Stimulated activated CD4-positive, alpha-beta T cell treated with anti-CD3 and anti-CD28 coated beads, TNF-alpha, amount 100 ng/mL, for 4 hours (primary cell): ENCODE measurements at places on chromosomes 1 and 21.

- DNase-seq = no peak
Measured at GRCh38 chr21:36023092-36023480, 37.2 kb downstream of the SETD4 start.

GRCh38 chr1:21206117-21206516, 29.4 kb upstream of the EIF4G3 start:
- DNase-seq = no peak

DNA sequence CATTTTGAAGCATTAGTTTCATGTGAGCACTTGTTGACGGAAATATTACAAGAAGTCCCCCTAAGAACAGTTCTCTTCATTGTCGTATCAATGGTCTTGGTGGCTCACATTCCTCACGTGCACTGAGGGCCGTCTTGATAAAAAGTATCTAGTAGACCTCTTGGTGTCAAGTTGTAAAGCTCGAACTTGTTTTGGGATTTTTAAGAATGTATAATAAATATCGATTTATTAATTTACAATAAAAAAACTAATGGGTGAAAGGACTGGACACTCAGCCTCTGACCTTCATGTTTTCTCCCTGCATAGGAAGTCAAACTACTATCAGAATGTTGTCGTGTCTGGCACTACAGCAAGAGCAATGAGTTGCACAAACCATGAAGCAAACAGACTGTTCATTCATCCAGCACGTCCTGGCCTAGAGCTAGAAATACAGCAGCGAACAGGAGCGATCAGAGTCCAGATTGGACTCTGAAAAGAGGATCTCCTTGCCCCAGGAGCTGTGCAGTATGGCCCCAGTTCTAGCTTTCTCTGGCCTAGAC, 319.2 kb downstream of the SMYD3 start:
- DNase-seq = no peak

DNA sequence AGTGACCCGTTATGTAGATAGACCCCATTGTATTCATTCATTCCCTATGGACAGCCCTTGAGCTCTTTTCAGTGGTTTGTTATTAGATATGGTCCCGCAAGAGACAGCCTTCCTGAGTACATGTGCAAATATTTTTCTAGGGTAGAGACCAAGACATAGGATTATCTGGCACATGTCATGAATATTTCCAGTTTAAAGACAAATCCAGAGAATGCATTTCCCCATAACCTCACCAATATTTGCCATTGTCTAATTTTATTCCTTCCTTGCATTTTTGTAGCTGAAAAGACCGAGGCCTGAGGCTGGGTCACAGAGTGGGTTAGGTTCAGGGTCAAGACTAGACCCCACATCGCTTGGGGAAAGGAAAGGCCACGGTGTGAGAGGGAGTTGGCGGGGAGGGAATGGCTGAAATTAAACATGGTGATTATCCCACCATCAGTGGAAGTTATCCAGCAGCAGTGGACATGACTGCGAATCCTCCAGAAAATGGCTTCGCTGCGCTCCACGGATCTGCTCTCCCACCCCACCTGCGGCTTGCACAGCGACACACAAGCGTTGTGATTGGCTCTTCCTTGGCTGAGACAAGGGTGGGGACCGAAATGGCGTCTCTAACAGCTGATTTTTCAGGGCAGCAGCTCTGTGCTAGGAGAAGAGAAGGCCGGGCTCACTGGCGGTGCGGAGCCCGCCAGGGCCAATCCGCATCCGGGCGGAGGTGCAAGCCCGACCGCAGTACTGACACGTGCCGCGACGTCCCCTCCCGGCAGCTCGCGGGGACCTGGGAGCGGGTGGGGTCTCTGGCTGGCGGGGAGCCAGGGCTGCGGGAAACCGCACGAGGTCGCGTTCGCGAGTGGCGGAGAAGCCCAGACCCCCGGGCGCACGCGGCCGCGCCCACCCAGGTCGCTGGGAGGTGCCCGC, 16.1 kb upstream of the STMN1 start:
- DNase-seq = peak; percentile 29

GRCh38 chr1:12617511-12617900, 504 bp downstream of the DHRS3 start:
- DNase-seq = peak; percentile 33

GRCh38 chr1:74396933-74397332, 115.5 kb downstream of the LRRC53 start:
- no peak for DNase-seq

DNA sequence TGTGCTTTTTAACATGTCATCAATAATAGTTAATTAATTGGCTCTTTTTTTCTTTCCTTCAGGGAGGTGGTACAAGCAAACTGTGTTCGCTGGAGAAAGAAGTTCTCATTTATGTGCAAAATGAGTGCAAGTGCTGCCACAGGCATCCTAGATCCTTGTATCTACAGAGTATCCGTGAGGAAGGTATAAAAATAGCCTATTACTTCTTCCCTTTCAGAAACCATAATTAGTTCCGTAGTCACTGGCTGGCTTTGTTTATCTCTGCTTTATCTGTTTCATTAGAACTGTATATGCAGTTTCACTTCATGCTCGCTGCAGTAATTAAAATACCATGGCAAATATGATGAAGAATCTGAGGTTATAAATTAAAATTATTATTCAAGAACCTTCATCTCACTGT, 40.6 kb downstream of the EEIG2 start:
- no peak for DNase-seq

DNA sequence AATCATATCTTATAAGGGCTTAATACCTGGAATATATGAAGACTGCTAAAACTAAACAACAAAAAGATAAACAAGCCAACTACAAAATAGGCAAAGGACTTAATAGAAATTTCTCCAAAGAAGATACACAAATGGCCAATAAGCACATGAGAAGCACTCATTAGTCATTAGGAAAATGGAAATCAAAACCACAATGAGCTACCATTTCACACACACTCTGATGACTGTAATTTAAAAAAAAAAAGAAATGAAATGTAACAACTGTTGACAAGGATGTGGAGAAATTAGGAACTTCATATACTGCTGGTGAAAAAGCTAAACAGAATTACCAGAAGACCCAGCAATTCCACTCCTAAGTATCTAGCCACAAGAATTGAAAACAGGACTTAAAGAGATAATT, 374.2 kb upstream of the ZP4 start:
- no peak for DNase-seq

DNA sequence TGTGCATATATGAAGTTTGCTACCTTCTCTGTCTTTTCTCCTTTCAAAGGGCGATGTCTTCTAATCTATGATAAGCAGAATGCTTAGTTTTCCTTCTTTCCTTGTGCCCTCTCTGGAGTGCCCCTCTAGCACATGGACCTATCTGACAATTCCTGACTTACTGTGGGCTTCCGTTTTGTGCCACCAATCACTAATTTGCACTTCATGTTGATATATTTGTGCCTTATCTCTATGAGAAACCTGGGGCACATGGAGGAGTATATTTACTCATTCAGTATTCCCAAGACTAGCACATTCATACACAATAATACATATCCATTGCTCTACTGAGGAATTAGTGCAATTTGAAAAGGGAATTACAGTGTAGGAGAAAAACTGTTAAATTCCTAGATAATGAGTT, 197.7 kb downstream of the CTH start:
- no peak for DNase-seq

- DNase-seq = no peak
Measured at GRCh38 chr1:53153752-53154151, 11.3 kb upstream of the SLC1A7 start.

DNA sequence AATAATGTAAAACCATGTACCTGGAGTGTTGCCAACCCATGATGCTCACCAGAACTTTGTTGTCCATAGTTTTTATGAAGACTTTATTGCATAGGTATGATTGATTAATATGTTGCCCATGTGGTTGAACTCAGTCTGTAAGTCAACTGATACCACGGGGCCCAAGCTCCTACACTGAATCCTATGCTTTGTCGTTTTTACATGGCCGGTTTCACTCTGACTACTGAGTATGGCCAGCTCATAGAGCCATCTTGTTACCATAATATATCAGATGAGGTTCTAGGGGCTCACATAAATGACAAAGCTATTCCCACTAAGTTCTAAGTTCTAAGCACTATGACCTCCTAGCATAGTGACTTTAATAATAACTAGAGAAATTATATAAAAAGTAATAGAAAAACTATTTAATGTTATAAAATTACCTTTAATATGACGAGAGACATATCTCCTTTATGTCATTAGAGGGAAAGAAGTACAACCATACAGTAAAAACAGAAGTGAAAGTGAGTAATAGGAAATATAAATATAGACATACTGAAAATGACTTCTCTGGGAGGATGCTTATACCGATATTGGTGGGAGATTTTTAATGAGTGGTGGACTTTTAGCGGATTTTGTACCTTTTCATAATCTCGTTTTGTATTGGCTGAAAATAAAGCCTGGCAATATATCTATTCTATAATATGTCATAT, 983.4 kb upstream of the PRMT6 start:
- DNase-seq = no peak

- DNase-seq = no peak
Measured at GRCh38 chr1:167654975-167655575, 25.0 kb downstream of the RCSD1 start.

- no peak for DNase-seq
Measured at GRCh38 chr1:215082532-215083382, at the start of gene KCNK2. KCNK2 (plus strand) TSS chr1:215082737; CDS start chr1:215083386, 649 bp downstream.

GRCh38 chr1:210098356-210098755, 134.2 kb upstream of the SERTAD4 start:
- no peak for DNase-seq

DNA sequence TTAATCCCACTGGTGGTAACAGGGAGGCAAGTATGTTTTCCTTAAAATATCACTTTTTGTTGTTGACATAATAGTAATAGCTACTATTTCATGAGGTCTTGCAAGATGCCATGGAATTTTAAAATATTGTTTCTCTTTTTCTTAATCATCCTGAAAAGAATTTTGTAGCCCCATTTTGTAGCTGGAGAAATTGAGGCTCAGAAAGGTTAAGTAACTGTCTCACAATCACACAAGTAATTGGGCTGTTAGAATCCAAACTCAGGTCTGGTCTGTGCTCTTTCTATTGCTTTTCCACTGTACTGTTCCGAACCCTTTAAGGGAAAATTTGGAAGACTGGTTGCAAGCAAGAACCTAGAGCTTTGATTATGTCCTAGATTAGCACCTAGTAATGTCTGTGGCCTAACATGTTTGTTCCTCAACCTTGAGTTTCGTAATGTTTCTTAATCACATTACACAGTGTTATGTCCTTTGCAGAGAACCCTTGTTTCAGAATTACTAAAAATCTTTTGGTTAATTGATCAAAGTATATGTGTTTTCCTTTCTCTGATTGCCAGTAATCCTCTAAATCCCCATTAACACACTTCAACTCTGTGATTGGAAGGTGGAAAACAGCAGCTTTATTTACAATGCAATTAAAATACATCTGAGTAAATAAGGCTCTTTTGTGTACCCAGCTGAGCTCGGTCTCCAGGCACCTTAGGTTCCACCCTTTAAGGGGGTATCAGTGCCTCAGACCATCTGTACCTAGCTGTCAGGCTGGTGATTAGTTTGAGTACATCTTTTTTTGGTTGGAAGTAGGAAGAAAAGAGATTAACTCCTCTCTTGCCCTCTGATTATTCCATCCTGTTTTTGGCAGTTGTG, 10.4 kb downstream of the LRRC42 start:
- DNase-seq = no peak

DNA sequence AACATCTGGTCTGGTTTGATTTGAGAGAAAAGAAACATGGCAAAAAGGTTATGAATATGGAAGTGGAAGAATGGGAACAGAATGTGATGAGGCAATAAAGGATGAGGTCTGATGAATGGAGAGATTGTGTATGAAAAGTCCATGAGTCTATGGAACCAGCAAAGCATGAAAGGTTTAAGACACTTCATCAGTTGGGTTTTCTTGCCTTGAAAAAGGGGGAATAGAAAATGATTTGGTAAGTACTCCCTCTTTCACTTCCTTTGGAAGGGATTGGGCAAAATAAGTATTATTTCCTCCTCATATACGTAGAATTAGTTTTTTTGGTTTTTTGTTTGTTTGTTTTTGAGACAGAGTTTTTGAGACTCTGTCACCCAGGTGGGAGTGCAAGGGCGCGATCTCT, 155.8 kb downstream of the TRIM33 start:
- no peak for DNase-seq

DNA sequence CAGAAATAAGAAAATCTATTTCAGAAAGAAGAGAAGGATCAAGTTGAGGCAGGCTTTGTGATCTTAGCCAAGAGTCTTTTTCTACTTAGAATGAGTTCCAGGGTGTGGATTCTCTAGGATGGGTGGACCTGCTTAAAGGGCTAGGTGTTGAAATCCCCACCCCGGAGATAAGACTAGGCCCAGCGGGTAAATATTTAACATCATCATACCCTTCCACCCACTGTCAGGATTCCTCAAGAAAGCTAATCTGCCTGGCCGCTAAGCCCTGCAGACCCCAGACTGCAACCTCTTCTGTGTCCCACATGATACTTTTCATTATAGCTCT, 5.8 kb downstream of the IGSF9 start:
- no peak for DNase-seq

DNA sequence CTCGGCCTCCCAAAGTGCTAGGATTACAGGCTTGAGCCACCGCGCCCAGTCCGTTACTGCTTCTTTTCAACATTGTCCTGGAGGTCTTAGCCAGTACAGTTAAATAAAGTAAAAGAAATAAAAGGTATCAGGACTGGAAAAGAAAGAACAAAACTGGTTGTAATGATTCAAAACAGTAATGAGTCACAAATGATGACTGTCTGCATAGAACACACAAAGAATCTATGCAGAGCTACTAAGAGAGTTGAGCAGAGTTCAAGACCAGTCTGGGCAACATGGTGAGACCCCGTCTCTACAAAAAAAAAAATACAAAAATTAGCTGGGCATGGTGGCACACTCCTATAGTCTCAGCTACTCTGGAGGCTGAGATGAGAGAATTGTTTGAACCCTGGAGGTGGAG, 23.4 kb downstream of the BCAR3 start:
- no peak for DNase-seq

- DNase-seq = no peak
Measured at GRCh38 chr1:20480951-20481617, 4.9 kb downstream of the CAMK2N1 start.

DNA sequence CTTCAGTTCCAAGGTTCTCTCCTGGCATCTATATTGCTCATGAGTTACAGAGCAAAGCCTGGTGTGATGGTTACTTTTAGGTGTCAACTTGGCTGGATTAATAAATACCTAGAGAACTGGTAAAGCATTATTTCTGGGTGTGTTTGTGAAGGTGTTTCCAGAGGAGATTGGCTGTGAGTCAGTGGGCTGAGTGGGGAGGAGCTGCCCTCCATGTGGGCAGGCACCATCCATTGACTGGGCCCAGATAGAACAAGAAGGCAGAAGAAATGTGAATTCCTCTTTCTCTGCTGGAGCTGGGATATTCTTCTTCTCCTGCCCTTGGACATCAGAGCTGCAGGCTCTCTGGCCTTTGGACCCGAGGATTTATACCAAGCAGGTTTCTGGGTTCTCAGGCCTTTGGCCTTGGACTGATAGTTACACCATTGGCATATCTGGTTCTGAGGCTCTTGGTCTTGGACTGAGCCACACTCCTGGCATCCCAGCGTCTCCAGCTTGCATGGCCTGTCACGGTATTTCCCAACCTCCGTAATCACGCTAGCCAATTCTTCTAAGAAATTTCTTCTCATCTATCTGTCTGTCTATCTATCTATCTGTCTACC, 44.5 kb downstream of the B3GALT5 start:
- no peak for DNase-seq
